ENCODE measurements at places on chromosomes 4 and X. TPM values are rescaled to one million over a fixed set of nuclear protein-coding genes. Genes with fewer than 3 reads are reported as not detected.

- no peak overlapping the region for H3K27ac ChIP-seq
- no peak overlapping the region for H3K4me3 ChIP-seq
- H3K36me3 ChIP-seq = no peaks in the 10 kb centered on the region
- peaks cover 2% of the 10 kb centered on the region for H3K27me3 ChIP-seq
Observed at GRCh38 chr4:6520051-6520636, 47.7 kb upstream of the PPP2R2C start.

DNA sequence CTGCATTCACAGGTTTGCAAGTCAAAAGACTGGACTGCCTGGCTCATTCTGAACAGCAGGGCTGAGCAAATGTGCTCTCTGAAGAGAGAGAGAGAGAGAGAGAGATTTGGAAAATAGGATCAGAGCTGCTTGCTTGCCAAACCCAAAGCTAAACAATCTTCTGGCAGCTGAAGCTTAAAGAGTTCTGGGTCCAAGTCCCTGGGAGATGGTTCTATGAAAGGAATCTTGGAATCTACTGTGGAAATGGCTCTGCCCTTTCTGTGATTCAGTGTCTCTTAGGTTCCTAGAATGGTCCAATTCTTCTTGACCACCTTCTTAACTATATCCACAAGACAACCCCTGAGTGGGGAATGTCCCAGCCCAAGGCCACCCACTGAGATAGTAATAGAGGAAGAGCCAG is 66.1 kb upstream of the EFNB1 start:
- H3K27ac ChIP-seq = no peak overlapping the region
- no peaks in the 10 kb centered on the region for H3K36me3 ChIP-seq
- no peak overlapping the region for H3K4me3 ChIP-seq
- H3K27me3 ChIP-seq = peaks cover 4% of the 10 kb centered on the region
- DNase-seq = no peak

GRCh38 chrX:8297766-8298165 is 126.7 kb upstream of the VCX2 start:
- H3K4me3 ChIP-seq = no peak overlapping the region
- H3K27ac ChIP-seq = no peak overlapping the region
- DNase-seq = no peak
- H3K27me3 ChIP-seq = no peaks in the 10 kb centered on the region

- no peak overlapping the region for H3K4me3 ChIP-seq
- no peak overlapping the region for H3K27ac ChIP-seq
- DNase-seq = no peak
- no peaks in the 10 kb centered on the region for H3K36me3 ChIP-seq
- H3K4me1 ChIP-seq = no peaks in the 10 kb centered on the region
Observed at GRCh38 chrX:95346856-95347255, 1337.8 kb upstream of the DIAPH2 start.

DNA sequence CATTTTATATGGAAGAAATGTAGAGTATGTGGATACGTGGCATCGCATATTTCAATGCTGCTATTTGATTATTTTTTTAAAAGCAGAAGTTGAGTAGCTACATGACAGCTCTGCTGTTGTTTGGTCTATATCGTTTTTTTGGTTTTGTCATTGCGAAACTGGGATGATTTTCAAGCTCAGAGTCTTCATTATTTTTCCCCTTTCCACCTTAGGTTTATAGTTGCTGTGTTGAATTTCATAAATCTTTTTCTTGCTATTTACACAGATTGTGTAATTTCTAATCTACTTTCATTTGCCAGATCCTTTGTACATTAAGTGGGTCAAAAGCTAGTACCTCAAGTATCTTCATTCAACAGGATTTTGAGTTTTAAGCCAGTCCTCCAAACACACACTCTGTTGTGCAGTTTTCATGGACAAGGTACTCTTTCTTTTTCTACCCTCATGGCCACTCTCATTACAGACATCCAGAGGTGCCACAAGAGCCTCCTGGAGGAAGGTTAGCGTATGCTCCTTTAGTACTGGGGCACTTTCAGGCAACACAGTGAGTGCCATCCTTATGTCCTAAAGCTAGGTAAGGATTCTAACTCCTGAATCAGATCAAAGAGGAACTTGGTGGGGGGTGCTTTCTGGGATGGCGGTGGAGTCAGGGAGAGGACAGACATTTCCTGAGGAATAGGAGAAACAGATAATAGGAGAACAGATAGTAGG is 123.2 kb downstream of the FHIP1A start:
- H3K27me3 ChIP-seq = peaks cover 2% of the 10 kb centered on the region
- H3K27ac ChIP-seq = no peak overlapping the region
- DNase-seq = no peak
- H3K36me3 ChIP-seq = no peaks in the 10 kb centered on the region
- no peak overlapping the region for H3K4me3 ChIP-seq

DNA sequence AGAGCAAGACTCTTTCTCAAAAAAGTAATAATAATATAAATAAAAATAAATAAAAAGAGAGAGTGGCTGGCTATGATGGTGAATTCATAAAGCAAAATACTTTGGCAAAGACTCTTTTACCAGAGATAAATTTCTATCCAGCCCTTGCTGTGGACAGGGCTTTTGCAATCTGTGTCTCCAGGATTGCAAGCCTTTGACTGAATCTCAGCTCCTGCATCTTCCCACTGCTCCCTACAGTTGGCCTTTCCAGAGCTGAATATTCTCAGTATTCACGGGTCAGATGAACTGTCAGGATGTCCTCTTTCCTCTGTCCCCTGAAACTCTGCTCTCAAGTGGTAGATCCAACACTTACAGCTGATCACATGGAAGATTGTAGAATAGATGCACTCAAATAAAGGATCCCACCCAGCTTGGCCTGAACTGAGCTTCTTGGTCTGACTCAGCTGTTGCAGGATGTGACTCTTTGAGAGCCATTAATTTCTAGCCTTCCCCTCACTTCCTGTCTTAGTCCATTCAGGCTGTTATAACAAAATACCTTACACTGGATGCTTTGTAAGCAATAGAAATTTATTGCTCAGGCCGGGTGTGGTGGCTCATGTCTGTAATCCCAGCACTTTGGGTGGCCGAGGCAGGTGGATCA is 123.4 kb upstream of the GUCY1A1 start:
- no peak overlapping the region for H3K4me3 ChIP-seq
- no peaks in the 10 kb centered on the region for H3K36me3 ChIP-seq
- DNase-seq = no peak
- no peaks in the 10 kb centered on the region for H3K27me3 ChIP-seq

GRCh38 chr4:122329876-122330565 is 48.8 kb upstream of the ADAD1 start:
- peaks cover 31% of the 10 kb centered on the region for H3K36me3 ChIP-seq
- no peaks in the 10 kb centered on the region for H3K27me3 ChIP-seq
- DNase-seq = no peak
- peaks cover 15% of the 10 kb centered on the region for H3K4me1 ChIP-seq
- no peak overlapping the region for H3K4me3 ChIP-seq

GRCh38 chrX:113300580-113300979 is 459.9 kb upstream of the AMOT start:
- no peak overlapping the region for H3K27ac ChIP-seq
- H3K4me3 ChIP-seq = no peak overlapping the region
- H3K4me1 ChIP-seq = no peaks in the 10 kb centered on the region
- H3K27me3 ChIP-seq = no peaks in the 10 kb centered on the region
- DNase-seq = no peak
- H3K36me3 ChIP-seq = no peaks in the 10 kb centered on the region

GRCh38 chr4:76681996-76682395 is 215.9 kb downstream of the SOWAHB start:
- DNase-seq = no peak
- H3K27me3 ChIP-seq = peaks cover 48% of the 10 kb centered on the region
- H3K36me3 ChIP-seq = no peaks in the 10 kb centered on the region
- no peaks in the 10 kb centered on the region for H3K4me1 ChIP-seq
- no peak overlapping the region for H3K4me3 ChIP-seq
- H3K27ac ChIP-seq = no peak overlapping the region

GRCh38 chrX:43971966-43972961 is 926 bp downstream of the NDP start:
- H3K27me3 ChIP-seq = peaks cover 30% of the 10 kb centered on the region
- no peak overlapping the region for H3K27ac ChIP-seq
- H3K4me1 ChIP-seq = peaks cover 6% of the 10 kb centered on the region
- H3K36me3 ChIP-seq = no peaks in the 10 kb centered on the region

- DNase-seq = peak; percentile 89
- H3K36me3 ChIP-seq = peaks cover 28% of the 10 kb centered on the region
- H3K27me3 ChIP-seq = no peaks in the 10 kb centered on the region
Observed at GRCh38 chrX:149504226-149504914, 736 bp downstream of the IDS start.

DNA sequence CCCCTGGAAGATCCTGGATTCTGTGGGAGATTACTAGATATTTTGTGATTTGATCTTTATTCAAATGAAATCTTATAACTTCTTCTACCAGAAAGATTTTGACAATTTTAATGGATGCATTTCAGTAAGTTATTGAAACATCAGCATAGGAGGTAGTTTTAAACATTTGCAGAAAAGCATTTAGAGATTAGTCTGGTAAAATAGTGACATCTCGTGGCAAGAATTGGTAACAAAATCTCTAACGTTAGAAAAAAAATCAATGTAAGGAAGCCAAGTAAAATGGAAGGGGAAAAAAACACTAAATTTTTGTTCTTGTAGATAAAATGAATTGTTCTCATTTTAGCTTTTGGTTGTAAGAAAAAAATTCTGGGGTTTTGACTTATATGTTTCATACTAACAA is 73.3 kb downstream of the TASL start:
- no peaks in the 10 kb centered on the region for H3K4me1 ChIP-seq
- no peaks in the 10 kb centered on the region for H3K27me3 ChIP-seq
- no peak for DNase-seq
- no peak overlapping the region for H3K27ac ChIP-seq
- no peak overlapping the region for H3K4me3 ChIP-seq
- no peaks in the 10 kb centered on the region for H3K36me3 ChIP-seq

DNA sequence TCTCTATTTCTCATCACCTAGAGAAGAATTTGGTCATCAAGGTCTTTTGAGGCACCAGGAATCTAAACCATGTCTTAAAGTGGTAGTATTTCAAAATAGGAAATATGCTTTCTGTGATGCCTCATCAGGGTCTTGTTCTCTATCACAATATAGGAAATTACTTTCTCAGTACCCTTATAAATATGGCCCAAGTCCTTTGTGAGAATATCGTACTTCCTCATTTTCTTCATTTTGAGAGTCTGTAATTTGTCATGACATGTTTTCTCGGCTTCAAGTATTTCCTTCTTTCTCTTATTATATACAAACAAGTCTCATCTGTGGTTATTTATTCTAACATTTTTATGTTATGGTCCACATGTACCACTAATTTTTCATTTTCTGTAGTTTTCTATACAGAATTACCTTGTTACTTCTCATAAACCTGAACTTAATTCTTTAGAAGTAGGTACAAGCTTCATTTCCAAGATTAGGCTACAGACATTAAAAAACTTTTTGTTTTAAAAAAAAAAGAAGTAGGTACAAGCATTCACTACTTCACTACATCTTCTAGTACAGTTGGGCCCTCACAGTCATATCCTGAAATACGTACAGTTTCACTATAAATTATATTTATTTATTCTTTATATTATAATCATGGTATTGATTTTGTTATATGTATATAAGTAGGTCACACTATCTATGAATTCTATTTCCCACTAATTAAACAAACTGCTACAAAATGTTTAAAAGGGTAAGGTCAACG is 54.4 kb downstream of the KLHL13 start:
- no peak overlapping the region for H3K27ac ChIP-seq
- H3K4me1 ChIP-seq = no peaks in the 10 kb centered on the region
- H3K36me3 ChIP-seq = no peaks in the 10 kb centered on the region
- no peak overlapping the region for H3K4me3 ChIP-seq
- no peaks in the 10 kb centered on the region for H3K27me3 ChIP-seq

- peak; percentile 71 for DNase-seq
- no peak overlapping the region for H3K4me3 ChIP-seq
- H3K27ac ChIP-seq = no peak overlapping the region
- peaks cover 3% of the 10 kb centered on the region for H3K4me1 ChIP-seq
- H3K27me3 ChIP-seq = peaks cover 13% of the 10 kb centered on the region
Observed at GRCh38 chr4:143773998-143774895, 73.8 kb upstream of the FREM3 start.

DNA sequence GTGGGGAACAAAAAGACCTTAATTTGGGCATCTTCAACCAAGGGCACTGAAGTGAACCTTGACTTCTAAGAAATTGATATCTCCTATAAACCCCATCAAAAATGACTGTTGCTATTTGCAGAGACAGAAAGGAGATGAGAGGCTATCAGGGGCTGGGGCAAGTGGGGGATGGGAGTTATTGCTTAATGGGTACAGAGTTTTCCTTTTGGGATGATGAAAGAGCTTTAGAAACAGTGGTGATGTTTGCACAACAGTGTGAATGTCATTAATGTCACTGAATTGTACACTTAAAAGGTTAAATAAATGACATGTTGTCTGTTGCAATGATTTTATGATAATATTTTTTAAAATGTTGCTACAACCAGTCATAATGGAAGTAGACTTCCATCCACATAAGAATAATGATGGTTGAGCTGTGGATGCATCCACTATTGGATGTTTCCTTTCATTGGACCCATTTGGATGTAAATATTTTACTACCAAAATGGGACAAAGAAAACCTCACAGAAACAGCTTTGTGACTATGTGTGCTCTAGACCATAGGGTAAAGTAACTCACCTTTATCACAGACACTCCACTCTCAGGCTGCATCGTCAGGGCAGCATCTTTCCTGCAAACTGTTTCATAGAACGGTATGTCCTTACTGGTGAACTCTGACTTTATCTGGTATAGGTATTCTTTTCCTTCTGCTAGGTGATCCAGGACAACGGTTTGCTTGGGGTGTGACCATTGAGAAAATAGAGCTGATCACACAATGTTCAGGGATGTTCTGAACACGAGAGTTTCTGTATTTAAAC is 31.6 kb upstream of the FAM9A start:
- no peak overlapping the region for H3K27ac ChIP-seq
- H3K27me3 ChIP-seq = peaks cover 31% of the 10 kb centered on the region
- no peaks in the 10 kb centered on the region for H3K4me1 ChIP-seq
- no peak for DNase-seq
- H3K36me3 ChIP-seq = no peaks in the 10 kb centered on the region
- H3K4me3 ChIP-seq = no peak overlapping the region

GRCh38 chrX:139826065-139827044 is 106.5 kb downstream of the ATP11C start:
- peaks cover 4% of the 10 kb centered on the region for H3K4me1 ChIP-seq
- no peaks in the 10 kb centered on the region for H3K36me3 ChIP-seq
- no peak for DNase-seq
- no peaks in the 10 kb centered on the region for H3K27me3 ChIP-seq
- no peak overlapping the region for H3K27ac ChIP-seq
- no peak overlapping the region for H3K4me3 ChIP-seq

- no peak for DNase-seq
- H3K27ac ChIP-seq = no peak overlapping the region
- H3K4me3 ChIP-seq = no peak overlapping the region
- no peaks in the 10 kb centered on the region for H3K4me1 ChIP-seq
Observed at GRCh38 chr4:89753601-89754066, 83.3 kb downstream of the SNCA start.

GRCh38 chr4:107094976-107095375 is 58.9 kb upstream of the DKK2 start:
- DNase-seq = no peak
- H3K4me3 ChIP-seq = no peak overlapping the region
- H3K36me3 ChIP-seq = no peaks in the 10 kb centered on the region
- no peak overlapping the region for H3K27ac ChIP-seq
- H3K4me1 ChIP-seq = no peaks in the 10 kb centered on the region
- H3K27me3 ChIP-seq = no peaks in the 10 kb centered on the region

DMP1 gene
- total RNA-seq = not detected

BEX4 gene
- total RNA-seq = 8.3 TPM

SAGE1 gene
- total RNA-seq = not detected

WDR17 gene
- total RNA-seq = 0.26 TPM

CT55 gene
- total RNA-seq = not detected

HMGN5 gene
- total RNA-seq = 2.8 TPM

MFAP3L gene
- total RNA-seq = 0.59 TPM
